ENCODE measurements at places on chromosomes 12 and 14.
A peak's percentile ranks its signal among the peaks of the same experiment; 100 is the strongest.

DNA sequence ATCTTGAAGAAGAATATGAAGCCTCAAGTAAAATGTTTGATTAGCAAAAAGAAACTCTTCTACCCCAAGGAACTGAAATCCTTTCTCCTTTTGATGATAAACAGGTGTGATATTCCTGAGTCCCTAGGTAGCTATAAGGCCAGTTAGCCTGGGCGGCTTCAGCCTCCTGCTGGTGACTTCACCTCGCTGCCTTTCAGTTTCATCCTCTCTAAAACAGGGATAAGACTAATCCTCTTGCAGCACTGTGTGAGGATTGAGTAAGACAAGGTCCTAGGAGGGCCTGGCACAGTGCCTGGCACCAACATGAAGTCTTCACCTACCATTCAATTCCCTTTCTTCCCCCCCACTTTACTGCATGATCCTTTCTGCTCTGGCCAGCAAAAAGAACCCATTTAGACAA is 42.1 kb downstream of the CIT start:
- no peak for DNase-seq

- DNase-seq, result no peak
These were observed 162.4 kb upstream of the DAAM1 start for GRCh38 chr14:59026081-59026480.

DNA sequence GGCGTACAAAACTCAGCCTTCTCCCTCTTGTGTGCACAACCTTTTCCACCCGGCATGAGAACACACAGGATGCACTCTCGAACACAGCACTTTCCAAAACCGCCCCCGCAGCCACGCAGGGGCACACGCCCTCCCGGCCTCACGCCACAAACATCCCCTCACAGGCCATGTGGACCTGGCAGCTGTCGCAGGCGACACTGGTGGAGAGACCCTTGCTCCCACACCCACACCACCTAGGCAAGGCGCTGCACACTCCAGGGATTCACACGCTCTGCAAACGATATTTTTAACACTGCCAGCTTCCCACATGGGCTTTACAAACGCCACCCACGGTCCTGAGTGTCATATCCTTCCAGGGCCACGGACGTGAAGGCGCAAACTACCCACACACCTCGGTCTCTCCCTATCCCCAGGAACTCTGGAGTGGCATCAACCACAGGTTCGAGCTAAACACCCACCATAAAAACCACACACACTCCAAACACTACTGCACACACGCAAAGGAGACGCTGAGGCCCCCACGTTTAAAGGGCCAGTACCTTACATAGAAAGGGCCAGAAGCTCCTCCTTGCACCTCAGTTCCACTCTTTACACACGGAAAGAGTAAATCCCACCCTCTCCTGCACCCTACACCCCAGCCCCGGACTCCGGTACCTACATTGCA is 12.4 kb upstream of the ITGB7 start:
- peak; percentile 53 for DNase-seq

DNA sequence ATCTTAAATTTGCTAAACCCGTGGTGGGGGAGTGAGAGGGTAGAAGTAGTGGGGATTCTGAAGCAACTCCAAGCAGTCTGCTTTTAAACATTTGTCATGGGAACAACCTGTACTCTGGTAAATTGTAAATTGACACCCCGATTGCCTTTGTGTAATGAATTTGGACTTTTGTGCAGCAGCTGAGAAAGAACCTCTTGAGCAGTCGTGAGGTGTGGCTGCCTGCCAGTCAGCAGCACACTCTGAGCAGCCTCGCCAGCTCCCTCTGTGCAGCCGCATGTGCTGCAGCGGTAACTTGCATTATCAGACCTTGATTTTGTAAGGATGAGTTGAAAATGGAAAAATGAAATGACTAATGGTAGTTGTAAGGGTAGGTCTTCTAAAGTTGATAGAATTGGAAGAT is 74.3 kb downstream of the SUSD6 start:
- DNase-seq, result peak; percentile 31

DNA sequence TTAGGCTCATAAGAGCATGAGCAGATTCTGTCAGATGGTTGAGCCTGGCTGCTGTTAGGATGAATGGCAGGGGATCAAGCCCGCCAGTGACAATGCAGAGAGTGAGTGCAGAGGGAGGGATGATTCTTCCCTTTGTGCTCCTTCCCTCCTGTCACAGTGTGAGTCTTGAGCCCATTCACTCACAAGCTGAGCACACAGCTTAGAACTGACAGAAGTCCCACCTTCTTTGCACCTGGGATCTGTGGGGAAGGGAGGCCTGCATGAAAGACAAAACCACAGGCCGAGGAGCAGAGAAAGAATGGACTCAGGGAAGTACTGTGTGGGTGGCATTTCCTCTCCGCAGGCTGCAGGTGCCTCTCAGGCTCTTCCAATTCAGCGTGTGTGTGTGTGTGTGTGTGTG is 160.6 kb downstream of the KCNA5 start:
- no peak for DNase-seq

- DNase-seq, result peak; percentile 18
These were observed at the start of gene ALDH2 for GRCh38 chr12:111766608-111767361. Gene ALDH2 (plus strand): TSS chr12:111766933. CDS start chr12:111766983, 50 bp downstream.

DNA sequence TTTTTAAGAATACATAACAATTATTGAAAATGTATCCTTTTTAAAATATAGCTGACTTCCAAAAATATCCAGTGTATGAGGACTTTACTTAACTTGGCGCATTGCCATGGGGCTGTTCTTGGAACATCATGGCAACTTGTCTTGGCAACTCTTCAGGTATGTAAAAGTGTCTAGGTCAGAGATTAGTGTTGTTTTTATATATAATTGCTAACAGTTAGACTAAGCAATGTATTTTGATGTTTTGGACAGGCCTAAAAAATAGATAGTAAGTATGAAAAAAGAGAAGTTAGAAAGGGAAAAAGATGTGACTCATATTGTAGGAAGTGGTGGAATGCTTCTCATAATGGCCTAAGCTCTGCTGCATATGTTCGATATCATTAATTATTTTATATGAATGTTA is 70.9 kb downstream of the MON2 start:
- DNase-seq, result no peak

- no peak for DNase-seq
These were observed 43.1 kb downstream of the LIMA1 start for GRCh38 chr12:50240096-50240791.

DNA sequence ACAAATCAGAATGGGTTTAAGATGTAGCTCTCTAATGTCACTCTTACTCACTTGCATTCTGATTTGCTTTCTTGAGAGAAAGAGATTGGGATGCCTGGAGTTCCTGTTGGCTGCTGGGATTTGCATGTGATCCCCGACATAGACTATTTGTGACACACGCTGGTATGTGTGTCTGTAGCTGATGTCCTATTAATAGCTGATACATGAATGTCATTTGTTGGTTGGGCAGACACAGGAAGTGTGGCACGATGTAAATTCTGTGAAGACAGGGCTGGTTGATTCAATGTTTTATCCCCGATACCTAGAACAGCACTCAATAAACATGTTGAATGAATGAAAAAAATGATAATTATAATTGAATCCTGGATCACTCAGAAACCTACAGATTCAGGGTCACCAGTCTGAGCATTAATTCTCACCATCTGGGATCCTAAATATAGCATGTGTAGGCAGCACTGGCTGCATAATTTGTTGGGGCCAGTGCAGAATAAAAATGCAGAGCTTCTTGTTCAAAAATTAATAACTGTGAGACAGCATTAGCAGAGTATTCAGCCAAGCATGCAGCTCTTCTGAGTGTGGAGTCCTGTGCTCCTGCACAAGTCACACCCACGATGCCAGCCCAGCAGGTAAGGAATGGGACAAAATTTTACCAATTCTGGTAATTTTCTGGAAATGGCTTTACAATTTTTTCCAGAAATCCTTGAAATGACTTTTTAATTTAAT is 35.5 kb upstream of the SOCS2 start:
- no peak for DNase-seq

DNA sequence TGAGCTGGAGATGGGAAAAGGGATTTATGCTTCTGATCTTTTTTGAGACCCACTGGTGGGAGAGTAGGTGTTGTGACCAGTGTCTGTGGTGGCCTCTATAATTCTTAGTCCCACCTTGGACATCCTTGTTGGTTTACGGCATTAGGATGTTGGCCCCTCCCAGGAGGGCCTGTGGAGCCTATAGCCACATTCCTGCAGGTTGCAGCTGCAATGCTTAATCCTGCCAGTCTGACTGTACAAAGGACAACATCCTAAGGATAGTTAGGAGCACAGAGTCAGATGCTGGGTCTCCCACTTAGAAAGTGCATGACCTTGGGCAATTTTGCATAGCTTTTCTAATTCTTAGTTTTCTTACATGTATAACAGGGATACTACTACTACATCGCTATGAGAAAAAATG is 150.9 kb upstream of the SLC38A2 start:
- DNase-seq, result no peak

GRCh38 chr12:116196752-116197718 is 80.5 kb downstream of the MED13L start:
- DNase-seq, result no peak

- DNase-seq, result no peak
These were observed 441.8 kb upstream of the TMPO start for GRCh38 chr12:98073610-98074009.

- DNase-seq, result no peak
These were observed 27.5 kb upstream of the INSM2 start for GRCh38 chr14:35506461-35506860.

DNA sequence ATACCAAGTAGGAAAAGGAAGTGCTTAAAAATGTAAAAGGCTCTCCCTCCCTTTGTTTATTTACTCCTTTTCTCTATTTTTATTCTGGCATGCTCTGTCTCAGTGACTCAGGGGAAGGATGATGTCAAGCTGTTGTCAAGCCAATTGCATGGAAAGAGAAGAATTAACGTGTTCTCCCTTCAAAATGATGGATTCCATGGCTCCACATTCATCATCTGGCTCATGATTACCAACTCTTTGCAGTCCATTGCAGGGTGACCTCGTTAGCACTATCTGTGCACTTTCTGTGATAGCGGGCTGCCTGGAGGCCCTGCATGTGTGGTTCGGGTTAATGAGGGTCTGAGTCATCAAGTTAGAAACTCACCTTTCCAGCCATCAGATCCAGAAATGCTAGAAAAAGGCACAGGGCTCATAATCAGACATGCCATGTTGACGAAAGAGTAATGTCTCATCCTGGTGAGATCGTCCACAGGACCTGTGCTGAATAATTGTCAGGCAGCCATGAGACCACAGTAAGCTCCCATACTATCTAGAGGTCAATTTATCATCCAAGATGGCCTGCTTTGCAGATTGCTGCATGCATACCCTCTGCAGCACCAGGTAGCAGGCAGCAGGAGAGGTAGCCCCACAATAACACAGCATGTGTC is 79.2 kb upstream of the BTG1 start:
- no peak for DNase-seq

DNA sequence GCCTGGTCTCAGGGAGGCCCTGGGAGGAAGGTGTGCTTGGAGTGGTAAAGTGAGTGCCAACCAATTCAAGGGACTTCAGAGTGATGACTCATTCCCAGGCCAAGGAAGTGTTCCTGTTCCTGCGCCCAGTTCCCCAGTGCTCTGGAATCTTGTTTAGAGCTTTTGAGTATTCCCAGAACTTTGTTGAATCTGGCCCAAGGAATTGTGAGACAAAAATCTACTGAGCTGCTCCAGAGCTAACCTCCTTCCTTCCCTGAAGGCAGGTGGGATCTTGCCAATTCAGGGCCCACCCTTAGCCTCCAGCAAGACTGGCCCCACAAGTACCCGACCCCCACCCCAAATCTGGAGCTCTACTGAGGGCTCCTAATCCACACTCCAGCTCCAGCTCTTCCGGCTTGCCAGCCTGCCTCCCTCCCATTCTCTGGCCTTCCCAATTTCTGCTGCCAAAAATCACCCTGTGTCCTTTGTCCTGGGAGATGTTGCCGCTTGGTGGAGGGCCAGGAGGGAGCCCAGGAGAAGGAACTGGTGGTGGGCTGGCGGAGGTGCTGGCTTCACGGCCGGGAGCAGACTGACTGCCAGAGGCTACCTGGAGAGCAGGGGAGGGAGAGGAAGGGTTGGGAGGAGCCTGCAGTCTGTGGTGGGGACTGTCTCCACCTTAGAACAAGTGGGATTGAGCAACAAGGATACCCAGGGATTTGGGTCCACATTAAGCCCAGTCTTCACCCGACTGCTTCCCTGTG is 2.0 kb upstream of the ATN1 start:
- DNase-seq, result no peak

DNA sequence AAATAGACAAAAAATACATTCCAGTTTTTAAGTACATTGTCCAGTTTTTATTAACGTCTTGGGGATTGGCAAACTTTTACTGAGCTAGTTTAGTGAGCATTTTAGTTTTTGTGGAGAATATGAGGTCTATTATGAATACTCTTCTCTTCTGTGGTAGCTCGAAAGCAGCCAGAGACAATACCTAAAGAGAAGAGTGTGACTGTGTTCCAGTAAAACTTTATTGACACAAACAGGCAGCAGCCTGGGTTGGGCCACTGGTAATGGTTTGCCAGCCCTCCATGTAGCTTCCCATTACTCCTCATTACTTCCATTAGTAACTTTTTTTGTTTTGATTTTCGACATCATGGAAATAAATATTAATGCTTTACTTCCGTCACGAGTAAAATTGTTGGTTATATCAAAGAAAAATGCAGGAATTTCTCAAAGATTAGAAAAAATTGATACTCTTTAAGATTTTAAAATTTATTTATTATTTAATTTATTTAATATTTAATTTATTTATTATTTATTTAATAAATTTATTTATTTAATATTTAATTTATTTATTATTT is 19.6 kb downstream of the RMST start:
- no peak for DNase-seq

DNA sequence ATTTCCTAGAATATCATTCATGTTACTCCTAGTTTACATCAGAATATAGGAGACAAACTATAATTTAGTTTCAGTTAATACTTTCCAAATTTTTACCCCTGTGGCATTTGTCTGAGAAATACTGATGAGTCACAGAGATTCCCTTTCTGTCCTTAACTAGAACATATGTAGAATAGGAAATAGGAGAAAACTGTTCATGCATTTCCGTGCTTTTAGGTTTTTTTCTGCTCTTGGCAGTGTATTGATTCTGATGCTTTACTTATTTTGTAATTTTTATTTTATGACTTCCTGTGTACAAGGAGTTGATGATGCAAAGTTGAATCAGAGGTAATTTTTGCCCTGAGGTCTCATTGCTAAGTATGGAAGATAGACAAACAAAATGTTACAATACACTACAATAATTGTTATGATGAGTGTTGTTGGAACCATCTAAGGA is 23.0 kb downstream of the MNAT1 start:
- DNase-seq, result no peak

Measured in activated CD4-positive, alpha-beta T cell treated with anti-CD3 and anti-CD28 coated beads for 24 hours (primary cell).